ENCODE measurements at places on chromosomes 5 and 9.

- peak; percentile 87 for DNase-seq
Measured at GRCh38 chr9:121651295-121652020, at the start of gene DAB2IP. Gene DAB2IP, plus strand, starts transcription at chr9:121651634. Its CDS starts 142 bp downstream, at chr9:121651776.

GRCh38 chr5:106796081-106796480 is 874.7 kb downstream of the EFNA5 start:
- DNase-seq, result no peak

DNA sequence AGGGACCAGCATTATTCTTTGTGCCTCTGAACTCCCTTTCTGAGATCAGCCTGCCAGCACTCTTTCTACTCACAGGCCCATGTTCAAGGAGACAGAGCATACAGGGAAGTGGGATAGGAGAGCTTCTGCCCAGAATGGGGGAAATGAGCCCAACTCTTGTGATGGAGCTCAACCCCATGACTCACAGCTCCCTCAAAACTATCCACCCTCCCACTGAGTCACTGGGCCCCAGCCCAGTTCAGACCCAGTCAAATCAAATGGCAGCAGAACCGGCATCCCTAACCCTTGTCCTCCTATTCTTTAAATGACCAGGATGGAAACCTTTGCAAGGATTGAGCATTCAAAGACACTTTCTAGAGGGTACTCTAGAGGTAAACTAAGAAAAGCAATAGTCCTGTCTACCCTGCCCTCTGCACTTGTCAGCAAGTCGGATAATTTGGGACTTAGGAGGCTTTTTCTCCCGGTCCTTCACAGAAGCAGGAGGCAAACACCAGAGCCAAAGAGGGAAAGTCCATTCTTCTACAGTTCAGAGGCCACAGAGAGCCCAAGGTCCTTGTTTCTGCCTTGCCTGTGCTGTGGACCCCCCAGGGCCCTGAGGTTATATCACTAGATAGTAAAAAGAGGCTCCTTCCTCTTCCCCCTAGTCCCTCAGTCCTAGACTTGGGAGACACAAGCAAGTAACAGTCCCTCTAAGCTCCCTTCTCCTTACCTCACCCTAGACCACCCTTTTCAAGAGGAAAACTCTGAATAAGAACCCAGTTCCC is 3.2 kb downstream of the ATOSB start:
- DNase-seq, result no peak

- DNase-seq, result no peak
Measured at GRCh38 chr9:83526211-83526610, 12.0 kb downstream of the FRMD3 start.

- no peak for DNase-seq
Measured at GRCh38 chr5:61758711-61759110, 426.7 kb downstream of the ZSWIM6 start.

GRCh38 chr9:81824802-81825730 is 103.2 kb upstream of the SPATA31D4 start:
- DNase-seq, result no peak

DNA sequence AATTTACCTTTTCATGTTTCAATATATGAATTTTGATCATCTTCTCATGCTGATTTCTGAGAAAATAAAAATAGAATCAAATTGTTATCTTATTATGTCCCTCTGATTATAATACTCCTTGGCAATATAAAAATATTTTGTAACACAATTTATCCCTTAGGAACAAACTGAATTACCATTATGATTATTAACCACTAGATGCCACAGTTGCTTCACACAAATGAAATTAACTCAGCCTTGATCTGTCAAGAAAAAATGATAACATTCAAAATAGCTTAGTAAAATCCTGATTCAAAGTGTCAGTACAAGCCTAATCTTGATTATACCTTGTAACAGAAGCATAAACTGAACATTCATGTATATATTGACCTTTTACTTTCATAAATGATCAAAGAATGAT is 4.8 kb upstream of the CHSY3 start:
- DNase-seq, result no peak

Measured in nephron progenitor cell (in vitro differentiated cells).